ENCODE measurements at places on chromosomes 13 and 19.

DNA sequence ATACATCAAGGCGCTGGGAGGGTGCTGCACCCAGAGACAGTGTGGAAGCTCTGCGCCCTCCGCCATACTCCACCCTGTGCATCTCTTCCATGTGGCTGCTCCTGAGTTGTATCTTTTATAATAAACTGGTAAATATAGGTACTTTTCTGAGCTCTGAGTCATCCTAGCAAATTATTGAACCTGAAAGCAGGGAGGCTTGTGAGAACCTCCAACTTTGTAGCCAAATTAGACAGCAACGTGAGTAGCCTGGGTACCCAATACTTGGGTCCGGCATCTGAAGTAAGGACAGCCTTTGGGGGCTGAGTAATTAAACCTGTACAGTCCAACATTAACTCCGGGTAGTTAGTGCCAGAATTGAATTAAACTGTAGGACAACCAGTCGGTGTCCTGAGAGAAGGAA, 57.4 kb downstream of the RUBCNL start:
- no peak for DNase-seq

GRCh38 chr13:100544866-100545683, 43.5 kb downstream of the GGACT start:
- DNase-seq = no peak

DNA sequence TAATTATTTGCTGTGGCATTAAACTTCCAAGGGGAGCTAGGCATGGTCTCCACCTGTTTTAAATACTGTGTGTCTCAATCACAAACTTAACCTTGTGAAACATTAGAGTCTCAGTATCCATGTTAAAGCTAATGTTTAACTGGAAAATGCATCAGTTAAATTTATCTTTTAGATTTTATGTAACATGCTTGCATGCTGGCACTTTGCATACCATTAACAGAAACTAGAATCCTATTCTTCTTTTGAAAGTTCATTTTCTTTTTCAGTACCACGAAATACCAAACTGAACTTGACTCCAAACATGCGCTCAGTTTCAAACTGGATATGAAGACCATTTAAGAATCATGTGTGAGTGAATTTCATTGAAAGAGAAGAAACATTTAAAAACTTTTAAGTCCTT, 328.9 kb upstream of the SLC10A2 start:
- no peak for DNase-seq

- peak; percentile 93 for DNase-seq
These were observed 630 bp downstream of the COQ8B start for GRCh38 chr19:40716031-40716481.

DNA sequence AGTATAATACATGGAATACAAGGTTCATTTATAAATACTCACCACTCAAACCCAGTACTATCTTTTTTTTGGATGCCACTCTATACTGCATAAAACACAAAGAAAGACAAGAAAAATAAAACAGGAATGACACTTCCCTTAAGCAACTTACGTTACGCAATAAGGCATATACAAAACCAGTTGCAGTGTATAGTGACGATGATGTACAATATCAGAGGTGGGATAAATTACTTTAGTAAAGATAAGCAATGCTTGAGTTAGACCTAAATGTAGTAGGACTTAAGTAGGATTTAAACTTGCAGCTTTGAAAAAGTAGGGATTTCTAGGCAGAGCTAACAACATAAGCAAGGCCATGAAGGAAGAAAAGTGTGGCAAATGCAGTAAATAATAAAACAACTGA, 374.9 kb downstream of the SPRY2 start:
- no peak for DNase-seq

- DNase-seq = no peak
These were observed 813.4 kb downstream of the SLITRK6 start for GRCh38 chr13:84985860-84986259.

GRCh38 chr13:98944336-98944735, 33.5 kb downstream of the DOCK9 start:
- DNase-seq = no peak

Measured in A549 (cell line).